ENCODE measurements at places on chromosomes 16 and 17.

GRCh38 chr16:14284930-14285512, 213.9 kb downstream of the MRTFB start:
- DNase-seq, result no peak

- DNase-seq, result no peak
These were observed 7.5 kb downstream of the CD7 start for GRCh38 chr17:82309656-82310570.

GRCh38 chr16:69166221-69166833, 20.6 kb upstream of the SNTB2 start:
- DNase-seq, result peak; percentile 85

GRCh38 chr17:17080781-17081180, 38.5 kb downstream of the MPRIP start:
- no peak for DNase-seq

DNA sequence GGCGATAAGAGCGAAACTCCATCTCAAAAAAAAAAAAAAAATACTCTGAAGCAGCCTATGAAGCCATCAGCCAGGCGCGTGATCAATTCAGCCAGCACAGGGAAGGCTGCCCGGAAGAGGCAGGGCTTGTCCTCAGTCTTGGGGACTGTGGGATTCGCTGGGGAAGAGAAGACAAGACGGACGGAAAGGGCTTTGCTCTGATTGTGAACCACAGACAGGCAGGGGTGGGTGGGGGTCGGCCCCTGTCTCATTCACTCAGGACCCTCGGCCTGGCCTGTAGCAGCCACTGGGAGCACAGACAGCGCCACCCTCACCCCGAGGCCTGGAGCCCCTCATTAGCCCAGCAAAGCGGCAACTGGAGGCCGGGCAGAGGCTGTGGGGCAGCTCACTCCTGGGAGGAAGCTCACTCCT, 37.2 kb downstream of the ABR start:
- no peak for DNase-seq

GRCh38 chr16:2033057-2033908, 6.6 kb downstream of the NHERF2 start:
- DNase-seq, result no peak

DNA sequence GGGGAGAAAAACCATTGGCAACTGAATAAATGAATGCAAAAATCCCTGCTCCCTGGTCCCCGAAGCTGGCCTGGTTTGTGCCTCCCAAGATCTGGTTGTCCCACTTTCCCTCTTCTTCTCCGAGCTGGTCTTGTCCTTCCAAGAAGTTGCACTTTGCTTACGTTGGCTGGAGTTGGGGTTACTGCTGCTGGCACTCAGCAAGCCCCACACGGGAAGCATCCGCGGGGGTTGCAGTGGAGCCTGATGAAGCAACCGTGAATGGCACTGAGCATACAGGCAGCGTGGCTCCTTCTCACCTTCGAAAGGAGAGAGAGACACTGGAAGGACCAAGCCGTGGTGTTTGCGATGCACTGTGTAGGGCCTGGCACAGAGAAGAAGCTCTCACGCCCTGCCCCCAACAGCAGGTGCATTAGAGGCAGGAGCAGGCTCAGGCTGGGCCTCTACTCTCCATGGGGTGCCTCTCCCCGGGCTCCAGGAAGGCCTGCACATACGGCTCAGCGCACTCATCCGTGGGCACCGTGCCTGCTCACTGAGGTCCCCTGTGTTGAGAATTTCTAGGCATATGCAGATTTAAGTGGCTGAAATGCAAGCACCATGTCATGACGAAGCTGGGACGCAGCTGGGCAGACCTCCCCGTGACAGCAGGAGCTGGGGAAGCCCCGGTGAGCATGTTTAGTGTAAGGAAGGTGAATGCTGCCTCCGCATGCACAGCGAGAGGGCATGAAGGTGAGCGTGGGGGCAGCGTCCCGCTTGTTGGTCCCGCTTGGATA, 12.1 kb downstream of the CA5A start:
- no peak for DNase-seq

DNA sequence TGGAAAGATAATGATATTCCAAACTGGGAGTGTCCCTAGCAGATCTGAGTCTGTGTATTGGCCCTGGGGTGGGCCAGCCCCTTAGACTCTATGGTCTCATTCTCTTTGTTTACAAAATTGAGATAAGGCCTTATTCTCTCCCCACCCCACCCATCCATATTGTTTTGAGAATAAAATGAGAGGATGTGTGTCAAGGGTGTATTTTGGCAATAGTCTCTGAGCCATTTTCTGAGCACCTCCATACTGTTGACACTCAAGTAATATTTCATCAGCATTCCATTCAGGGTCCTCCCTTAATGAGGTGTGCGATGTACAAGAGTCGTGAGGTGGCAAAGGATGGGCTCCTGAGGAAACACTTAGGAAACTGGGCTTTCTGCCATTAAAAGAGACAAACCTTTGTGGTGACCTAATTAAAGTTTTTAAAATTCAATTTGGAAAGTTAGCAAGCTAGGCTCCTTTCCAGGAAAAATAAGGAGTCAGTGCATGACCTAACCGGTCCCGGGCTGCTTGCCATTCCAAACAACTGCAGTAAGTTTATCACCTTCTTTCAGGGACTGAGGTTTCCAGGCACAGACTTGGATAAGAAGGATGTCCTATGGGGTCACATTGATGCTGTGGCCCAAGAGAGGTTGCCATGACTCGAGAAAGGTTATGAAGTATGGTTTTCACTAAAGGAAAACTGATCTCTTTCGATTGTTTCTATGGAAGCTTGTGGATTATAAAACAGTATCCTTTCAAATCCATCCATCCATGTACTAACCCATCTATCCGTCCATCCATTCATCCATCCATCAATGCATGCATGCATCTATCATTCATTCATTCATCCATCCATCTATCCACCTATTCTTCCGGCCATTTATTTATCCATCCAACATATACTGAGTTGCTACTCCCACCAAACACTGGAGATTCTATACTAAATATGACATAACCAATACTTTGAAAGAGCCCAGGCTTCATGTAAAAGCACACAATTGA, 443.3 kb downstream of the UTP18 start:
- no peak for DNase-seq

GRCh38 chr16:68960910-68961309, 117.6 kb downstream of the TANGO6 start:
- no peak for DNase-seq

- no peak for DNase-seq
These were observed 4.2 kb upstream of the RDM1 start for GRCh38 chr17:35934760-35935159.

- no peak for DNase-seq
These were observed 28.2 kb downstream of the SLC39A11 start for GRCh38 chr17:73064084-73064938.

GRCh38 chr17:20896153-20896649, 146.6 kb downstream of the USP22 start:
- DNase-seq, result peak; percentile 2

DNA sequence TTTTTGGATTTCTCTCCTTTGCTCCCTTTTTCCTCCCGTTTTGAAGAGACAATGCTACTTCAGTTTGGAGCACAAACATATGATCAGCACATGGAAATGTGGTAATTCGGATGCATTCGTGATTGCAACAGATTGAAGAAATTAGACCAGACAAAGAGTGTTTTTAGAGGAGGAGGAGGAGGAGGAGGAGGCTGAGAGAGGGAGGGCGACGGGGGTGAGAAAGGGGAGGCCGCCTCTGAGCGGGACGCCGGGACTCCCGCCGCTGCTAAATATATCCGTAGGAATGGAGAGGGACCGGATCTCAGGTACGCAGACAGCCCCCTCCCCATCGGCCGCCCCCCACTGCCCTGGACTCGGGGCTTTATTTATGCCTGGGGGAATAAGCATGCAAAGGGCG, 179.3 kb downstream of the SEC14L1 start:
- no peak for DNase-seq

- no peak for DNase-seq
These were observed at the start of gene ALOX15B for GRCh38 chr17:8038954-8039610. Gene ALOX15B, plus strand, starts transcription at chr17:8039059. Its CDS starts 97 bp downstream, at chr17:8039156.

DNA sequence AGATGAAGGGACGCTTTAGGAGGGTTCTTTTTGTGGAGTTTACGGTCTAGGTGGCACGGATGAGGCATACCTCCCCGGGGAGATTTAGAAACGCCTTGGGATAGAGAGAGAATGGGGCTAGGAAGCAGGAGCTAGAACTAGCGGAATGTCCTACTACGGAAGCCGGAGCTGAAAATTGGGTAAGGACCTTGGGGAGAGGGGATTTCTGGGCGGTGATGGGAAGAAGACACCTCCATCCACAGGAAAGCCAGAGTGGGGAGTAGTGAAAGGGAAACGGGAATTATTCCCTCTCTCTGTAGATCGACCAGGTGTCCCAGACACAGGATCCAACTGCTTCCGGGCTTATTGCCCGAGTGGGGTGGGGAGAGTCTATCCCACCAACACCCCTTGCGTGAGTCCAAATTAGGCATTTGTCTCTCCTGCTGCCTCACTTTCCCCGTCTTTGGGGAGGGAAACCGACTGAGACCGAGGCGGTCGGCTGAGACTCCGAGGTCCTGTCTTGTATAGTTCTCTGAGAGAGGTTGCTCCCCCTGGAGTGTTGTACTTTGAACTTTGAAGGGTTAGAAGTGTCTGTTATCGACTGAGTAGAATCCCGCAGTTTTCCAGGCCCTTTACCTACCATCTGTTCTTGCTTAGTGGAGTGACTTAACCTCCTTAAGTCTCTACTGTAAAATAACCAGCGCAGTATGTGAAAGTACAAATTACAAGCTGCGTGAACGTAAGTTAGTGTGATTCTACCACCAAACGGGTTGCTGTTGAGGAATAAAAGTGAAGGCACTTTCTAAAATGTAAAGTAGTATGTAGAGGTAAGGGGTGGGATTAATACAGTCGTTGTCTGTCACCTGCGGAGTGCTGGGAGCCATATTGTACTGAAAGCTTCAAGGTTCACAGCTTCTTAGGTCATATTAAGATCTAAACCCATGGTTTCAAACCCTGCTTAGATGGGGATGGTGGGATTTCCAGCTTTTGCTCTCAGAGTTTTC, 1.0 kb downstream of the RSPRY1 start:
- DNase-seq, result no peak

- no peak for DNase-seq
These were observed 22.9 kb downstream of the C1QTNF1 start for GRCh38 chr17:79046916-79047280.

DNA sequence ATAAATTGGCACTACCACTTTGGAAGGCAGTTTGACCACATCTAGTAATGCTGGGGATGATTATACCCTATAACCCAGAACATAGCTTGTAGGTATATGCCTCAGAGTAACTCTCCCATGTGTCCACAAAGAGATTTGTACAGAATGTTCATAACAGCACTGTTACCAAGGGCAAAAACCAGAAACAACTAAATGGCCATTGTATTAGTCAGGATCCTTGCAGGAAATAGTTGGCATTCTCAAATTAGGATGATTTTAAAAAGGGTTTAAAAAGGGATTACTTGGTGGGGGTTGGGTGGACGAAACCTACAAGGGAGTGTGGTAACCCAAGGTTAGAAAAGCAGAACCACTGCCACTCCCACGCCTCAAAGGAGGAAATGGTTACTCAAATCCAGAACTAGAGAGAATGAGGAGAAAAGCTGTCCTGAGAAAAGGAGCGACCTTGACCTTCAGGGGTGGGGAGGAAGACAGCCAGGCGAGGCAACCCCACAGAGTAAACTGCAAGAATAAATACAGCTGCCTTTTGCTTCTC, 2.1 kb downstream of the CPPED1 start:
- peak; percentile 82 for DNase-seq

- no peak for DNase-seq
These were observed at the start of gene GAST for GRCh38 chr17:41711669-41712400. Gene GAST, plus strand, starts transcription at chr17:41712331. Its CDS starts 3,106 bp downstream, at chr17:41715437.
